Fibroblast of skin of right biceps (primary cell): ENCODE measurements at places on chromosomes 7 and 10.

DNA sequence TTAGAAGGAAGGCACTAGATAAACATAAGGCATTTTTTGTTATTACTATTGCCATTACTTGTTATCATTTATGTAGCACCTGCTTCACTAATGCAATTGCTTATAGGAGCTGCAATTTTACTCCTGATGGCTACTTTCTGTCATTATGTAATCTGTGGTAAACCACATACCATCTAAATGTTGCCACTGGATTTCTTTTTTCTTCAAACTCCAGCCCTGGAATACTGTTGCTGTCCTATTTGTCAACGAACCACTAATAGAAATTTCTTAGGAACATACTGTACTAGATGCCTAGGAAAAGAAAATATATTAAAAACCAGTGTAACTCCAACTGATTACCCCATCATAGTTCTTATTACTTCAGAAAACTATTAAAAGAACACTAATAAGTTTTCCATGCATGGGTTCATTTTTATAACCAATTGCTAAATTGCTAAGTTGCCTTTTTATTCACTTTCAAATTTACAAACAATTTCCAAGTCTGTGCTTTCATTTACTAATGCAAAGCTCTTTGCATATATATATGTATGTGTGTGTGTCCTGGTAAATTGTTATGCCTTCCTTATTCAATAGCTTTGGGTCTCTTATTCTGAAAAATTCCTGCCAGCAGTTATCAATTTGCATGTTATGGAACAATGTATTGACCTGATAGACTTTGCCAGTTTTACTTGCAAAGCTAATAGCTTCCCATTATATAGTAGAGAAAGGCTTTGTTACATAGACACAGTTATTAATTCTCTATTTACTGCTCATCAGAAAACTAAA lies 287.4 kb downstream of the EXOC4 start:
- DNase-seq = no peak

DNA sequence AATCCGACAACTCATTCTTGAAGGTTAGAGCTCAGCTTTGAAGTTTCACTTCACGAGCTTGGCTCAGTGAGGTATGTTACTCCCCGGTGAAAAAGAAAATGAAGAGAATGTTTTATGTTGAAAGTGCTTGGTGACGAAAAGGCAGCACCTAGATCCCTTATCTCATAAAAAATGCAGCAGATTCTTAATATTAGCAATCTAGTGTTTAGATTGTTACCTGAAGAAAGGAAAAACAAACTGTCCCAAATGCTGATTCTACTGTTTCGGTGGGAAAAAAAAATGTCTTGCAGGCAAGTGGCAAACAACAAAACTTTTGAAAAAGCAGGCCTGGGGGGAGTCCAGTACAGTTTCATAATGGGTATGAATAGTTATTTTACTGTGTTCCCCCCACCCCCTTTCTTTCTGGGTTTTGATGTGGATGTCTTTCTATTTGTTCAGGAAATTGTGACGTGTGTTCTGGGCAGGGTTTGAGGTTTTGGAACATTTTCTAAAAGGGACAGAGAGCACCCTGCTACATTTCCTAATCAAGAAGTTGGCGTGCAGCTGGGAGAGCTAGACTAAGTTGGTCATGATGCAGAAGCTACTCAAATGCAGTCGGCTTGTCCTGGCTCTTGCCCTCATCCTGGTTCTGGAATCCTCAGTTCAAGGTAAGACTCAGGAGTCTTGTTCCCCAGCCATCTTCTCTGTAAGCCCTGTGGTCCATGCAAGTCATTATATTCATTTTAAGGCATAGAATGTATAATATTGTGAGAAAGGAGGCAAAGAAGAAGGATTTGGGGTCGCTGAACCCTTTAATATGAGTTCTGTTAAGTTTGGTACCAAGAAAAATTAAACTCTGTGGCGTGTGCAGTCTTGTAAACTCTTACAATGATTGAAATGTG lies at the start of gene SRGN:
SRGN (plus strand) TSS at position 514 of the 881 bp plus-strand sequence; CDS start at position 569, 55 bp downstream.
- DNase-seq = peak; percentile 68

GRCh38 chr10:972763-973162 lies 15.5 kb upstream of the GTPBP4 start:
- DNase-seq = no peak

DNA sequence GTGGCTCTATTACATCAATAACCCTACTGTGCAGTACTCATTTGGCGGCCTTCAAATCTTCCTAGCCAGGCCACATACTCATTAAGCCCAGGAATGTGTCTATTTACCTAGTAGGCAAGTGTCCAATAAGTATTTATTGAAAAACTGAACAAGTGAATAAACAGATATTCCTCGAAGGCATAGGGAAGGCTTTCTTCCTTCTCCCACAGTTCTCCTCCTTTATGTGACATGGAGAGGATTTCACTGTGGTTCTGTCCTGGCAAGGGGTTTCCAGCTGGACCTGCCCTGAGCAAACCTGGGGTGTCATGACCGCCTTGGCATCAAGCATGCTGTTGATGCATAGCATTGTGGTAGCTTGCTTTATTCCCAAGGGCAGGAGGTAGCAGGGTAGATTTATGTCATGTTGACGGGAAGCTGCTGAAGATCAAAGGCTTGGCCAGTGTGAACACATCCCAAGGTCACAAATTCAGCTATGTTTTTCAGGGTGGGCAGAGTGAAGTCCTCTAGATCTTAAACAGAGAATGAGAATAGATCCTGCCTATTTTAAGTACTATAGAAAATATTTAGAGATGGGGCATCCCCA lies 195.1 kb downstream of the INHBA start:
- no peak for DNase-seq

DNA sequence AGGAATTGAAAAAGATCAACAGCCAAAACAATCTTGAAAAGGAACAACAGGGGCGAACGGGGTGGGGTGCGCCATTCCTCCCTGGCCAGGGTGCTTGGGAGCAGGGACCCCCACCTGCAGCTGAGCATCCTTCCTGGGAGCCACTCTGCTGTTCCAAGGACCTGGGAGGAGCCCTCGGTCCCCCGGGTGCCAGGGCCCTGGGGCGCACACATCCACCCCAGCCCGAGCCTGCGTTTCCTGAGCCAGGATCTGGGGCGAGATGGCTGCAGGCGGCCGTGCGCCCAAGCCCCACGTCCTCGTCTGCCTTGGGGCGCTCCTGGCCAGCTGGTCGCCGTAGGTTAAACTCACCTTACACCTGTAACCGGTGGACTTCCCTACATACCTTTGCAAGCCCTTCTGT lies 10.6 kb downstream of the AP3M1 start:
- DNase-seq = no peak

DNA sequence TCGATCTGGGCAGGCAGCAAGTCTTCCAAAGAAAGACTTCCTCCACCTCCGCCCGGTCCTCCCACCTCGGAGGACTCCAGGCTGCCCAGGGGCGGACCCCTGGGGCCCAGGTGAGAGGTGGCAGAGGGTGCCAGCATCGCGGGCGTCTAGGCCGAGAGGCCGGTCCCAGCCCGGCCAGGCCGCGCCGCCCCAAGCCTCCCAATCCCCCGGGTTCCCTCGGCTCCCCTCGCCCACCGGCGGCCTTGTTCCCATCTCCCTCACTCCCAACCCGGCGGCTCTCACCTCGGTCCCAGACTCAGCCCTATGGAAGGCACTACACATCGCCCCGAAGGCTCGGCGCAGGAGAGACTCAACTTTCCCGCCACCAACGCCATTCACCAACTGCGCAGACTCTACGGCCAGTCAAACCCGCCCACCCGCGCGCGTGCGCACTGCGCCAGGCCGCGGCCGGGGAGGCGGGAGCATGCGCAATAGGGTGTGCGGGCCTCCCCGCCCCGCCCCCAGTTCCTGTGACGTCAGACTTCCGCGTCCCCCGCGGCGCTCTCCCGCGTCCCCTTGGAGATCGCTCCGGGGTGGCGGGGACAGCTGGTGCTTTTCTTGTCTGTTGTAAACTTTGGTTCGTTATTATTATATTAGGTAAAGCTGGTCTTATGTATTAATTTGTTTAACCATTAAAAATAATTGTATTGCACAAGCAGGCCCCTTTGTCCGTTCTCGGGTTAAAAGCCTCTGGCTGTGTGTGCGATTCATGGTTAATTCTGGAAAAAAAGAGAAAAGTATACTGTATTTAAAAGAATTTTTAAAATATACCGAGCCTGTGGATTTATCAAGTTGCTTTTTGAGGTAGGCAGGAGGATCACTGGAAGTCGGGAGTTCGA lies at the start of gene XRCC2:
XRCC2 (minus strand) TSS at position 383 of the 878 bp plus-strand sequence; CDS start at position 321, 62 bp downstream.
- peak; percentile 90 for DNase-seq

- no peak for DNase-seq
Observed at GRCh38 chr10:133509700-133510099, 17.5 kb upstream of the CYP2E1 start.

DNA sequence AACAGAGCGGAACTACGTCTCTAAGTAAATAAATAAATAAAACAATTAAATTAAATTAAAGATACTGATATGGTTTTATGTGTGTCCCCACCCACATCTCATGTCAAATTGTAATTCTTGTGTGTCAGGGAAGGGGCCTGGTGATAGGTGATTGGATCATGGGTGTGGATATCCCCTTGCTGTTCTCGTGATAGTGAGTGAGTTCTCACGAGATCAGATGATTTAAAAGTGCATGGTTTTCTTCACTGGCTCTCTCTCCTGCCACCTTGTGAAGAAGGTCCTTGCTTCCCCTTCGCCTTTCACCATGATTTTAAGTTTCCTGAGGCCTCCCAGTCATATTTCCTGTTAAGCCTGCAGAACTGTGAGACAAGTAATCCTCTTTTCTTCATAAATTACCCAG lies 29.0 kb upstream of the OGDHL start:
- DNase-seq = no peak

DNA sequence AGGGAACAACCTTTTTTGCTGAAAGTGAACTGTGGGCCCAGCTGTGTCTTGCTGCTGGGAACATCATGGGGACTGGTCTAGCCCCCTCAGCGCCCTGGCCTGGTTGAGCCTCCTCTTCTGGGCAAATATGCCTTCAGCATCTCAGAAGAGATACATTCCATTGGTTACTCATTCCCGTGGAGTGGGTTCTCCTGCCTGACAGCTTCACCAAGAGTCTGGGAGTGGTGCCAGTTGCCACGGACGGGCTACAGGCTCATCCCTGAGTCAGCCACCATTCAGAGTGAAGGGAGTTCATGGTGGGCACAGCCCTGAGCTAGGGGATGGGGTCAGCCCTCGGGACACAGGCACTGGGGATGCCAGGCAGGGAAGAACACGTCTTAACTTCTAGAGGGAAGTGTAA lies 81.9 kb downstream of the RAMP3 start:
- DNase-seq = peak; percentile 70

DNA sequence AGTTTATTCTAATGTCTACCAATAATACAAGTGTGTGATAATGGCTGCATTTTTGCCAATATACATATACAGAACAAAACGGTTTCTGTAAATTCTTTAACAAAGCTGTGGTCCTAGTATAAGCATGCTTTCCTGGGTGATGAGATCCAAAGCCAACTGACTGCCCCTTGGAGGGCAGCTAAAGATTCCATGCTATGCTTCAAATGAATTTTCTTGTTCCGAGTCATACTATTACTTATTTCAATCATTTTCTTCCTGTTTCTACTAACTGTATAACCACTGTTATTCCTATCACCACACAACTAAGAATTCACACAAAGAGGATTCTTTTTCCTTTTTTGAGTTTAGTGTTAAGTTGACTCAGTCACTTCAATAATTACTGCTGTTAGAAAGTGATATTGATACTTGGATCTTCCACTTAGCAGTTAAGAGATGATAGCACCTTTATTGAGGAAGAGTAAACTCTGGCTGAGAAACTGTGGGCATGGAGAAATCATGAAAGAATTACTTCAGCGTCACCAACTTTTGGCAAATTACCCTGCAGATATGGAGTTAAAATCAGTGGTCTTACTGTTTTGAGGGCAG lies 197.5 kb downstream of the ARL4A start:
- DNase-seq = peak; percentile 71

DNA sequence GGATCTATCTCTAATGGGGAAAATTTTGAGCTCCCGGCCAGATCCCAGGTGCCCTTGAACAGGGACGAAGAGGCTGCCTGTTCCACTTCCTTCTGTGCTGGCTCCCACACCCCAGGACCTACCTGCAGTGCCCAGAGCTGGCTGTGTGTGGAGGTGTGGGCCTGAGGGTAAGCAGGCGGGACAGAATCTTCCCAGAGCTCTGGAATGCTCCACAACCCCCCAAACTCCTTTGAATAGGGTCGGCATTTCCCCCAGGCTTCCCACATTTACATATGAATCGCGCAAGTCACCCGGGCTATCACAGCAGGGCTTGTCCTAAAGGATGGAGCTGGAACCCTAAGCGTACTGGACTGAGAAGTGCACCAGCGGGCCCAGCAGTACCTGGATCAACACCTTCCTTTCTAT lies 95.9 kb downstream of the DNMBP start:
- peak; percentile 43 for DNase-seq

DNA sequence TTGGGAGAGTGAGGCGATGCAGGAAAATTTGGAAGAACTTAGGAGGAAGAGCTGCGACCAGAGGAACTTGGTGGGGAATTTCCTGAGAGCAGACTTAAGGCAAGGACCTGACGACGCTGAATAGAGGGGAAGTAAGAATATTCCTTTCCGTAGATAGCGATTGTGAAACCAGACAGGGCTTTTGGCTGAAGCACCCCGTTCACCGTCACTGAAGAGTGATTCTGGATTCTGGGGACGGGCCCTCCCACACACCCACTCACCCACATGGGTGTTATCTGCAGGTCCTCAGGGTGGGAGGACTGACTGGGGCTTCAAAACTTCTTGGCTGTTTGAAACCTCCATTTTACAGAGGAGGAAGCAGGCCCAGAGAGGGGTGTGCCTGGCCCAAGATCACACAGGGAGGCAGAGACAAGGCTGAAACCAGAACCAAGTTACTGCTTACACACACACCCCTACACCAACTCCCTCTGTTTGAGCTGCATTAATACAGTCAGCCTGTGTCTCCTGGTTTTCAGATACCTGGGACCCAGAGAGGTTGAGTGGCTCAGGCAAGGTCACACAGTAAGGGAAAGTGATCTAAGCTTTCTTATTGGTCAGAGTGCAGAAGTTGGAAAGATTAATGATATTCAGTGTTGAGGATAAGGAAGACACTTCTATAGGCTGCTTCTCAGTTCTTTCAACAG lies 37.2 kb upstream of the CDH23 start:
- no peak for DNase-seq

GRCh38 chr10:103800789-103801540 lies 54.4 kb downstream of the SH3PXD2A start:
- no peak for DNase-seq

DNA sequence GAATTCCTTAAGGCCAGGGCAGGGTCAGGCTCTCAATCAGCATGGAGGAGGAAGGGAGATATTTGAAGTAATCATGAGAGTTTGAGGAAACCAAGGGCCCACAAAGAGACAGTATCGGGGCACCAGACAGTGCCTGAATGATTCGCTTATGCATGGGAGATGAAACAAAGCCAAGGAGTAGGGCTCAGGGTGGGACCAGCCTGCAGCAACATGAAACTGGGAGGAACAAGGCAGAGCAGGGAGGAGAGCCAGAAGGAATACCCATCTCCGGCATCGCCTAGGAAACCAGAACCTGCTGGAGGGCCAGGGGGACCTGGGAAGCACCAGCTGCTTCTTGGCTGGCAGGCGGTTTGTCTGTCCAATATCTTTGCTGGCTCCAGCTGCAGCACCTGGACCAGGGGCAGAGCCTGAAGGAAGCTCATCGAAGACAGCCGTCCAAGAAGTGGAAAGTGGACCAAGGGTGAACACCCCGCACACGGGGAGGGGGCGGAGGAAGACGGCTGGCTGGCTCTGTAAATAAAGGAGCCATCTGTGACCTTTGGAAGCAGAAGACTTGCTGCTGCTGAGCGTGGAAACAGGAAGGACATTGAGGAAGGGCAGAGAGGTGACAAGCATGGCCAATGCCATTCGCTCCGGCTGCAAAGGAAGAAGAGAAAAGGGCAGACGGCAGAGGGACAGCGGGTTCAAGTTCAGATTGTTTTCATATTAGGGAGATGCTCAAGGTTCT lies 34.4 kb upstream of the ECHDC3 start:
- no peak for DNase-seq
